Stimulated activated CD4-positive, alpha-beta T cell treated with anti-CD3 and anti-CD28 coated beads, Interleukin-15, amount 100 ng/mL, for 1 hour (primary cell): ENCODE measurements at places on chromosomes 2 and 18.

DNA sequence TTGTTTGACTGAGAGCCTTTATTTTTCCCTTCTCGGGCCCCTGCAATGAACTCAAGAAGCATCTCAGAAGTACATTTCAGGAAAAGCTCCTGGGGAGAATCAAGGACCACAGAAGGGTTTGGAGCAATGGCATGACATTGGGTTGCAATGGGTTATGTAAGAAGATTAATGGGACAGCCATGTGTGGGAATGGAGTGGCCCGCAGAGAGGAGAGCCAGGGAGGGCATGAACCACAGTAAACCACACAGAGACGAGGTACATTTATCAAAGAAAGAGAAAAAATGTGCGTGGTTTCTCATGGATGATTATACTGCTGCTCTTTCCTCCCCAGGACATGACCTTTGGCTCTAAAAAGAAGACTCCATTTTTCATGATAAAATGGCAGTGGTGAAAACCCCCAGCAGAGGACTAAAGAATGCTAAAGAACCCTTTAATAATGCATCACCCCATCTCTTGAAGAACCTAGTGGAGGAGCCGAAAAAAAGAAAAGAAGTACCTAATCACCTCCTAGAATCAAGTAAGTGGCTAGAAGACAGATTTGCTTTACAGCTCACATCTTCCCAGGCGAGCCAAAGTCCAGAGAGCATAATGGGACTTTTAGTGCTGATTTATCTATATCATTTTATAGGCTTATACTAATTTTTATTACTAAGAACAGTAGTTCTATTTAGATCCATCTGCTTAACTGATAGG, 1.7 kb downstream of the CFAP221 start:
- DNase-seq, result no peak

GRCh38 chr18:33745871-33746545, 168.0 kb downstream of the ASXL3 start:
- no peak for DNase-seq

DNA sequence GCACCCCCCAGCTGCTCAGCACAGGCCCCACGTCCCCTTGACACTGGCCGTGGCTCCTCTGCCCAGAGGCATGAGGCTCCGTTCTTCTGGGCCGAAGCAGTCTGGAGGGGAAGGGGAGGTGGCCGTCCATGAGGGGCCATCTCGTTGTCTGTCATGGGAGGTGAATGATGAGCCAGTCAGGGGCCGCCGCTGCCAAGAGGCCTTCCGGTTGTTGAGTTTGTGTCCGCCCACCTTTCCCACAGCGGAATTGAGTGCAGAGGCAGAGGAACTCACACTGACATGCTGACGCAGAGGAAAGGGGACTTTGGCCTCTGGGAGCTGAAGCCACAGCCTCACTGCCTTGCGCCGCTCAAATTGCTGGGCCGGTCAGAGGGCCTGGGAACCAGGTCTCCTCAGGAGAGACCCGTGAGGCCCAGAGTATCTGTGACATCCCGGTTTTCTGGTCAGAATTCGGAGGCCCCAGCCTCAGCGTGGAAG, 268.4 kb downstream of the ATAD2B start:
- DNase-seq, result no peak

GRCh38 chr18:54616220-54616848, 25.3 kb downstream of the DYNAP start:
- no peak for DNase-seq

DNA sequence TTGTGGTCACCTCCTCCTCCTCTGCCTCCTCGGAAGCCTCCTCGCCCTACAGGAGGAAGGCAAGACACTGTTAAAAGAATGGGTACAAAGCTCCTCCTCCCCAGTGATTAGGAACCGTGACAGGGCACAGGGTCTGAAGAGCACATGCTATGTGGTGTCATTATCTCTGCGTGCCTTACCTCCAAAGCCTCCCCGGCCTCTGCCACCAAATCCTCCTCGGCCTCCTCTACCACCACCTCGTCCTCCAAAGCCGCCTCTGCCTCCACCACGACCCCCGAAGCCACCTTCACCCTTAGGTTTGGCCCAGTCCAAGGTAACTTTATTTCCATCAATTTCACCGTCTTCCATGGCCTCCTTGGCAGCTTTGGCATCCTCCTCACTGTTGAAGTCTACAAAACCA, 9.1 kb downstream of the NCL start:
- DNase-seq, result no peak

- DNase-seq, result no peak
These were observed 126.5 kb downstream of the GALR1 start for GRCh38 chr18:77376043-77376732.

DNA sequence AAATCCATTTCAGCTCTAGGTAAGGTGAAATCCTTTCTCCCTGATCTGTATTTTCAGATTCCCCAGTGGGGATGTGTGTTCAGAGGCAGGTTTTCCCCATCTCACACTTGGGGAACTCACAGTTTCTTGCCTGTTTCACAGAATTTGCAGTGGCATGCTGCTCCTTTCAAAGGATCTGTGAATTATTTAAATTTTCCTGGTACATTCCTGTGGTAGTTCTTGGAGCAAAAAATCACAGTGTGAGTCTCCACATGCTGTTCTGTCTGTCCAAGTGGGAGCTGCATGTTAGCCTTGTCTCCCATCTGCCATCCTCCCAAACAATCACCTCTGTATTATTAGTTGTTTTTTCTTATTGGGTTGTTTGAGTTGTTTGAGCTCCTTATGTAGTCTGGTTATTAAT, 372.9 kb downstream of the ARL6IP6 start:
- no peak for DNase-seq

DNA sequence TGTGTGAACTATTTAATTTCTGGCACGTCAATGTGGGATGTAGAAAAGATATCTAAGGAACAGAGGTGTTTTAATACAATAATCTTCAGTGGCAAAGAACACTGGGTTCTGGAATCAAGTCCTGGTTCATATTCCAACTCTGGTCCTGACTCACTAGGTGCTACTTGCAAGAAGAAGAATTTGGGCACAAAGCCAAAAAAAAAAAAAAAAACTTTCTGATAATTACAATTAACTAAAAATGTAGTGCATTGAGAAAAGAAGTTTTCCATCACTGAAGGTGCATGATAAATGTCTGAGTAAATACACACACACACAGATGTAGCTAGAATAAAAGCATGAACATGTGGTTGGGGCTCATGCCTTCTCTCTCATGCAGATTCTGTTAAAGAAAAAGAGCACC, 424.4 kb upstream of the REG3G start:
- no peak for DNase-seq

DNA sequence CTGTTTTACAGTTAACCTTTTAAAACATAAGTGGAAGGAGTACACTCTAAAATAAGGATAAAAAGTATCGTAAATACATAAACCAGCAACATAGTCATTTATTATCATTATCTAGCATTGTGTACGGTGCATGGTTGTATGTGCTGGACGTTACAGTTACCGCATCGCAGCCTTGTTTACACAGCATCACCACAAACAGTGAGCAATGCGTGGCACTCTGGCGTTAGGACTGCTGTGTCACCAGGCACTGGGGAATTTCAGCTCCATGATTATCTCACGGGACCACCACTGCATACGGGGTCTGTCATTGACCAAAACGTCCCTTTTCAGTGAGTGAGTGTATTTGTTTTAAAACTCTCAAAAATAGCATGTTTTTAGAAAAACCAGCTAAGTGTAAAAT, 103.0 kb upstream of the SNTG2 start:
- DNase-seq, result no peak

GRCh38 chr2:36513661-36514060, 84.3 kb downstream of the FEZ2 start:
- DNase-seq, result no peak

GRCh38 chr2:202771336-202771735, 100.2 kb downstream of the ICA1L start:
- no peak for DNase-seq
